Activated T-cell treated with anti-CD3 and anti-CD28 coated beads, Interleukin-2, amount 50 U/mL, for 72 hours (primary cell): ENCODE measurements at places on chromosomes 11 and 22.

GRCh38 chr11:129445226-129445625, 69.6 kb downstream of the BARX2 start:
- H3K27ac ChIP-seq: no peak overlapping the region
- peaks cover 33% of the 10 kb centered on the region for H3K4me1 ChIP-seq
- no peak for DNase-seq

GRCh38 chr11:68935516-68936357, 32.0 kb downstream of the IGHMBP2 start:
- H3K36me3 ChIP-seq: peaks cover 2% of the 10 kb centered on the region
- H3K27ac ChIP-seq: no peak overlapping the region
- no peak overlapping the region for H3K4me3 ChIP-seq
- H3K4me1 ChIP-seq: no peaks in the 10 kb centered on the region
- no peaks in the 10 kb centered on the region for H3K27me3 ChIP-seq

DNA sequence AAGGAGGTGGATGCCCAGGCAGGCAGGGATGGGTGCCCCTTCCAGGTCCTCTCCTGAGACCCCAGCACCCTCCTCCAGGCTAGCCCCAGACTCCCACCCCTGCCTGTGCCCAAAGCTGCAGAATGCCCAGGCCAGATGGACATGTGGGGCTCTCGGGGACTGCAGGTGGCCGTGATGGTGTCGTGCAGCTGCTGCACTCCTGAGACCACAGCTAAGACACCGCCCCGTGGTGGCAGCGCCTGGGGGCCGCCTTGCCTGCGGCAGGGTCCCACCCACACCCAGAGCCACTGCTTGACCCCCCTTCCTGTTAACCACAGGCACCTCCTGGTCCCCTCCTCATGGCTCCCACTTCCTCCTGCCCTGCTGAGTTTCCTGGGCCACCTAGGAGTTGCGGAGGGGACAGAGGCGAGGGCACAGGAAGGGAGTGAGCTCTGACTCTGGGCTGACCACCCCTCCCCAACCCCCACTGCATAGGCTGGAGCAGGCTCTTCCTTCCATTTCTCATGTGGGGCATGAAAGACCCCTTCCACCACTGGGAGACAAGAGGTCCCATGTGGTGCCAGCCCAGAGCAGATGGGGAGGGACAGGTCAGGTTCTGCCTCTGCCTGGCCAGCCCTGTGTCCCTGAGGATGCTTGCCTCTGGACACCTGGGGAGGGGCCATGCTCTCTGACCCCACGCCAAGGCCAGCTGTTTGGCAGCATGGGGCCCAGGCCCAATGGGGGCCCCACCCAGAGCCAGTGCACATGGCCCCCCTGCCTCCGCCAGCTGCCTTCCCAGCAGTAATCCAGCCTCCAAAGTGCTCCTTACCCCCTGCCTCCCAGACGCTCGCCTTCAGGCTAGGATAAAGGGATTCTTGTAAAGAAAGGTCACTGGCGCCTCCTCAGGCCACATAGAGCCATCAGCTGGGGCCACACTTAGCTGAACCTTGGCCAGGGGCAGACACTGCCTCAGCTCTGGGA, 29.3 kb downstream of the OSBPL5 start:
- no peak overlapping the region for H3K27ac ChIP-seq
- DNase-seq: no peak
- no peak overlapping the region for H3K4me3 ChIP-seq
- no peaks in the 10 kb centered on the region for H3K4me1 ChIP-seq

DNA sequence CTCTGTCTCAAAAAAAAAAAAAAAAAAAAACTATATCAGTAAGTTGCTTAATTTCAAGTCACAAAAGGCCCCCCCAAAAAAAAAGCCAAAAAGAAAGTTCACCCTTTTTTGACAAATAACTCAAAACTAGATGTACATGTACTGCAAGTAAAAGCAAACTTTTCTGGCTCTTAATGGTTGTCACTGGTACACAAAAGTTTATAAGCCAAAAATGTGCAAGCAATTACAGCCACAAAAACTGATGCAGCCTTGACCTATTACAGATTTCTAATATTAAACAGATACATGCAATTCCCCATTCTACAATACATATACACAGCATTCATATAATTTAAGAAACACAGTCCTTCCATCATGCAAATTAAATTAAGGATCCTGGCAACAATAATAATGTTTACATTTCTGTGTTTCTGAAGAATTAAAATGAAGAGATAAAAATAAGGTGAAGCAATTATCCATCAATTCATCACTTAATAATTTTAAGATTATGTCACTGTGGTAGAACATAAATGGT, 18.6 kb downstream of the PICALM start:
- DNase-seq: no peak
- no peaks in the 10 kb centered on the region for H3K27me3 ChIP-seq
- H3K27ac ChIP-seq: peak overlapping the region; percentile 70
- peaks cover 7% of the 10 kb centered on the region for H3K36me3 ChIP-seq

- H3K36me3 ChIP-seq: peaks cover 2% of the 10 kb centered on the region
- H3K4me1 ChIP-seq: no peaks in the 10 kb centered on the region
- no peaks in the 10 kb centered on the region for H3K27me3 ChIP-seq
- no peak for DNase-seq
- H3K27ac ChIP-seq: no peak overlapping the region
Observed at GRCh38 chr22:32909581-32910428, 108.3 kb downstream of the TIMP3 start.

- no peak for DNase-seq
- no peaks in the 10 kb centered on the region for H3K36me3 ChIP-seq
- peak overlapping the region; percentile 79 for H3K4me3 ChIP-seq
- peaks cover 37% of the 10 kb centered on the region for H3K4me1 ChIP-seq
- H3K27me3 ChIP-seq: no peaks in the 10 kb centered on the region
Observed at GRCh38 chr11:46827995-46828394, 18.1 kb downstream of the CKAP5 start.

GRCh38 chr11:68026391-68027105, 3.9 kb upstream of the NDUFS8 start:
- no peak for DNase-seq
- H3K4me1 ChIP-seq: peaks cover 26% of the 10 kb centered on the region
- H3K27ac ChIP-seq: no peak overlapping the region
- H3K27me3 ChIP-seq: no peaks in the 10 kb centered on the region
- H3K4me3 ChIP-seq: no peak overlapping the region
- no peaks in the 10 kb centered on the region for H3K36me3 ChIP-seq

GRCh38 chr11:10326012-10326964, 21.4 kb downstream of the ADM start:
- no peak overlapping the region for H3K27ac ChIP-seq
- H3K36me3 ChIP-seq: no peaks in the 10 kb centered on the region
- peaks cover 15% of the 10 kb centered on the region for H3K4me1 ChIP-seq

GRCh38 chr11:16052750-16053149, 303.6 kb downstream of the SOX6 start:
- peaks cover 1% of the 10 kb centered on the region for H3K36me3 ChIP-seq
- H3K27ac ChIP-seq: no peak overlapping the region
- H3K4me1 ChIP-seq: no peaks in the 10 kb centered on the region
- no peak for DNase-seq

- no peak for DNase-seq
- no peaks in the 10 kb centered on the region for H3K4me1 ChIP-seq
- H3K4me3 ChIP-seq: no peak overlapping the region
- H3K27me3 ChIP-seq: no peaks in the 10 kb centered on the region
- no peaks in the 10 kb centered on the region for H3K36me3 ChIP-seq
Observed at GRCh38 chr11:22076271-22076930, 116.5 kb upstream of the ANO5 start.

DNA sequence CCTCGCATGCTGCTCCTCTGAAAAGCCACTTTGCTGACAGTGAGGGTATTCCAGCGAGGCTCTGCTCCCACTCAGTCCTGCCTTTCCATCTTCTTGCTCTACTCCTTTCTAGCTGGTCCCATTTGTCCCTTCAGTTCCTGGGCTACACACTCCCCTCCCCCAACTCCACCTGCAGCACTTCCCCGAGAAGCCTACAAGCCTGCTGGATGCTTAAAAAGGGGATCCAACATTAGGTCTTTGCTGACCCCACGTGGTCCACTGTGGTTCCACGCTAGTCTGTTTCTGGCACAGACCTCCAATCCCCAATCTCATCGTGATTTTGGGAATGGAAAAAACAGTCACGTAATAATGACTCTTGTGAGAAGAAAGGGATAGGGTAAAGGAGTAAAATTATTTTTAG, 121.6 kb upstream of the SNX19 start:
- H3K36me3 ChIP-seq: no peaks in the 10 kb centered on the region
- H3K27ac ChIP-seq: no peak overlapping the region
- H3K4me3 ChIP-seq: no peak overlapping the region
- H3K27me3 ChIP-seq: peaks cover 7% of the 10 kb centered on the region
- DNase-seq: no peak

- peaks cover 21% of the 10 kb centered on the region for H3K4me1 ChIP-seq
- H3K4me3 ChIP-seq: no peak overlapping the region
- no peaks in the 10 kb centered on the region for H3K36me3 ChIP-seq
Observed at GRCh38 chr11:102615077-102615893, 9.8 kb downstream of the MMP20 start.

- H3K27me3 ChIP-seq: peaks cover 34% of the 10 kb centered on the region
- no peak overlapping the region for H3K27ac ChIP-seq
- peaks cover 5% of the 10 kb centered on the region for H3K4me1 ChIP-seq
- no peak for DNase-seq
Observed at GRCh38 chr11:113444502-113445123, 30.6 kb downstream of the DRD2 start.
